RWPE1 (cell line): ENCODE measurements at places on chromosomes 5 and 9.

- DNase-seq = no peak
Measured at GRCh38 chr5:40361378-40361777, 318.3 kb upstream of the PTGER4 start.

DNA sequence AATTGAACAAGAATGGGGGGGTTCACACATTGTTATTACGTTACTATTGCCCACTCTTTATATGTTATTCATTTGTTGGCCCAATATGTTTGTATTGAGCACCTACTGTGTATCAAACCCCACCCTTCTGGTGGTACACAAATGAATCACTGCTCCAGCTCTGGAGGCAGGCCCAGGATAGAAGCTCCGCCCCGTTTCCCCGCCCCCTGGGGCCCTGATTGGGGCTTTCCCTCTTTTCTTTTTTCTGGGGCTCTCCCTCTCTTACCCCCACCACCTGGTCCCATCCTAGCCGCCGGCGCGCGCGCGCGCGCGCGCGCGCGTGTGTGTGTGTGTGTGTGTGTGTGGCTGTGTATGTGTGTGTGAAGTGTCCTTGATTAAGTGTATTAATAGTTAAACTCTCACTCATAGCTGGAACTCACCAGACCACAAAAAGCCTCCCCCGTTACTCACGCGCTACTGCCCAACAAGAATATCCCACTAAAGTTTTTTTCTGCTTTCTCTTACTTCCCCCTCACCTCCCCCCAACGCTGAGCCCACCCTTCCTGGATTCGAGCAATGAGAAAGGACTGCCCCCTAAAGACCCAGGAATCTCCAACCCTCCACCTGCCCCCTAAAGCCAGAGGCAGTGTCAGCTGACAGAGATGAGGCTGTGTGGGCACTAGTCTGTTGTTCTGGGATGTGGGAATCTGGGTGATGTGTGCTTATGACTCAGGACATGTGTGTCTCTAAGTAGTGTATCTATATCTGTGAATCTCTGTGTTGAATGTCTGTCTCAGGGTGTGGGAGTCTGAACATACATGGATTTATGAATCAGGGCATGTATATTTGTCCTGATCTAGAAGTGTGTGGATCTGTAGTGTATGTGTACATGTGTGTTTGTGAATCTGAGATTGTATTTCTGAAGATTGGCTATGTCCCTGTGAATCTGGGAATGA, 4.0 kb downstream of the CXXC5 start:
- peak; percentile 94 for DNase-seq

GRCh38 chr9:113705306-113705927, 170.7 kb upstream of the ZNF618 start:
- no peak for DNase-seq

- no peak for DNase-seq
Measured at GRCh38 chr9:110126499-110126941, 81.4 kb downstream of the C9orf152 start.

GRCh38 chr5:148825716-148826052, 727 bp upstream of the ADRB2 start:
- DNase-seq = peak; percentile 67

DNA sequence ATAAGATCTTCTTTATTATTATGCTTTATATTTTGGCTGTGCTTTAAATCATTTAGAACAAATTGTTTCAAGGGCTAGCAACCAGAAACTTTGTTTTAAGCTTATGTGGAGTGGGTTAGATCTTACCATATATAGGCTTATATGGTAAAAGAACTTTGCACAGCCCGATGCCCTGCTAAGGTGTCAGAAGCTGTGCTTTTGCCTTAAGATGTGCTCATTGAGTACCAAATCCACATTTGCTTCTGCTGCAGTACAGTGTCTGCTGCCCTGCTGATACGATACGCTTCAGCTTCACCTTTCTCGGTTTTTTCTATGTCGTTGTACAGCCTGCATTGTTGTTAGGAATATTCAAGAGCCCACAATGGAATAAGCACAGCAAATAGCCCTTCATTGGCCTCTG, 34.8 kb downstream of the CD180 start:
- DNase-seq = no peak
